ENCODE measurements at places on chromosomes 13 and 19.
A peak's percentile ranks its signal among the peaks of the same experiment; 100 is the strongest.

DNA sequence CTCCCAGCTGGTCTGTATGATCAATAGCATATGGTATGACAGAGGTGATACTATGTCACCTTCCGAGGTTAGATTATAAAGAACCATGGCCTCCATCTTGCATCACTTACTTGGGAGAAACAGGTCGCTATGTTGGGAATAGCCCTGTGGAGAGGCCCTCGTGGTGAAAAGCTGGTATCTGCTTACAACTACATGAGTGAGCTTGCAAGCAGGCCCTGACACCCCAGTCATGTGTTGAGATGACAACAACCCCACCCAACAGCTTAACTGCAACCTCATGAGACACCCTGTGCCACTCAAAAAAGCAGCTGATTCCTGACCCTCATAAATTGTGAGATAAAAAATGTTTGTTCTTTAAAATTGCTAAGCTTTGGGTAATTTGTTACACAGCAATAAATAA, 18.8 kb downstream of the MTRF1 start:
- DNase-seq: no peak

DNA sequence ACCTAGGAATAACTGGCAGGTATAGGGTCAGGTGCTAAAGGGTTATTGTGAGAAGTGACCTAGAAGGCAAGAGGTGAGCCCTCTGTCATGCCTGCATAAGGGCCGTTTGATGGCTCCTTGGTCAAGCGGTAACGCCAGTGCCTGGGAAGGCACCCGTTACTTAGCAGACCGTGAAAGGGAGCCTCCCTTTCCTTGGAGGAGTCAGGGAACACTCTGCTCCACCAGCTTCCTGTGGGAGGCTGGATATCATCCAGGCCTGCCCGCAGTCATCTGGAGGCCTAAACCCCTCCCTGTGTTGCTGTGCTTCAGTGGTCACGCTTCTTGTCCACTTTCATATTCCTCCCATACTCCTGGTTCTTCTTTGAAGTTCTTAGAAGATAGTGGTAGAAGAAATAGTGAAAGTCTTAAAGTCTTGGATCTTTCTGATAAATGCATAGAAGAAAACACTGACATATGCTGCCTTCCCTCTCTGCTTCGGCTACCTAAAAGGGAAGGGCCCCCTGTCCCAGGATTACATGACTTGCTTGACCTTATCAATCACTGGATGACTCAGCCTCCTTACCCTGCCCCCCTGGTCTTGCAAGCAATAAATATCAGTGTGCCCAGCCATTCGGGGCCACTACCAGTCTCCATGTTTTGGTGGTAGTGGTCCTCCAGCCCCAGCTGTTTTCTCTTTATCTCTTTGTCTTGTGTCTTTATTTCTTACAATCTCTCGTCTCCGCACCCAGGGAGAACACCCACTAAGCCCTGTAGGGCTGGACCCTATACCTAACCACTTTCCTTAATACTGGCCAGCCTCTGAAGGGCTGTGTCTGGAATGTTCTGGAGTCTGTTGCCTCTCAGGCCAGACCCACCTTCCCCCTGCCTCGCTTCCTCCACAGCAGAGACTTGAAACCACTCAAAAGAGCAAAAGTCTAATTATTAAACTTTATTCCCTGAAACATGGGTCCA, 16.1 kb upstream of the ABCC4 start:
- DNase-seq: no peak

GRCh38 chr19:18499055-18499775, 22.7 kb downstream of the ELL start:
- no peak for DNase-seq

GRCh38 chr19:33397536-33398360, 24.2 kb downstream of the CEBPG start:
- no peak for DNase-seq

- DNase-seq: no peak
These were observed 23.2 kb downstream of the CABP5 start for GRCh38 chr19:48020686-48021085.

DNA sequence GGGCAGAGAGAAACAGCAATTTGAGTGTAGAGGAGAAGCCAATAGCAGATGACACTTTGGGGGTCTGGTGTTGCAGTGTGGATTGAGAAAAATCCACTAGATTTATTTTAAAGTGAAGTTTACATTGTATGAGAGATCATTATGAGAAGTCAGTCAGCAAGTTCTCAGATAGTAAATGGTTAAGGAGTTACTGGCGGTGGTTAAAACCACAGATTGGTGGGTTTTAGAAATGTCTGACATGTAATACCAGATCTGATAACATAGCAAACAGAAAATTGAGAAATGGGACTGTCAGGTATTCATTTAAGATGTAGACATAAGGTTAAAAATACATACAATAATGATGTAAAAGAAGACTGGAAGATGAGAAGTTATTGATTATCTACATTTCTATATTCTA, 7.2 kb downstream of the ABHD13 start:
- DNase-seq: no peak

DNA sequence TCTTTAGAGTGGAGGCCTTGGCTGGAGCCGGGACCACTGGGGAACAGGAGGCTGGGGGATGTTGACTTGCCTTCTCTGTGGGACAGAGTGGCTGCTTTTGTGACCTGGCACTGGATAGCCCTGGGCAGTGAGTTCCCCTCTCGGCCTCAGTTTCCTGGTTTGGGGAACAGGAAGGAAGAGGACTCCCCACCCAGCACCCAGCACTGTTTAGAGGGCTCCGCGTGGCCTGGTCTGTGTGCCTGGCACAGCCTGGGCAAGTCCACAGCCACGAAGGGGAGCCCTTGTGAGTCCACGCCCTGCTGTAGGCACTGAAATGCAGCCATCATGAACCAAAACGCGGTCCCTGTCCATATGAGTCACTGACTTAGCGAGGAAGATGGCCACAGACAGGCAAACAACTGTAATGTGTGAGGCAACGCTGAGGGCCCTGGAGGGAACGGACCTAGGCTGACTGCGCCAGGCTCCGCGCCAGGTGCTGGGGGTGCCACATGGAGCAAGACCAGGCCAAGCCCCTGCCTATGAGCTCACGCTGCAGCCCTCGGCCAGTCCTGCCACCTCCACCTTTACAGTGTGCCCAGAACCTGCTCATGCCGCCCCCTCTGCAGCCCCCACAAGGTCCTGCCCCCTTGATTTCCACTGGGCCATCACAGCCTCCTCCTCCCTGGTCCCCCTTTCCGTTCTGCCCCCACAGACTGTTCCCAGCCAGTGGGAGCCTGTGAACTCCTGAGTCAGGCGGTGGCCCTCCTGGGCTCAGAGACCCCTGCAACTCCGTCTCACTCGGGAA, 35.5 kb downstream of the PAK4 start:
- DNase-seq: no peak

GRCh38 chr13:51704399-51705313, 99.3 kb downstream of the DHRS12 start:
- DNase-seq: peak; percentile 42

DNA sequence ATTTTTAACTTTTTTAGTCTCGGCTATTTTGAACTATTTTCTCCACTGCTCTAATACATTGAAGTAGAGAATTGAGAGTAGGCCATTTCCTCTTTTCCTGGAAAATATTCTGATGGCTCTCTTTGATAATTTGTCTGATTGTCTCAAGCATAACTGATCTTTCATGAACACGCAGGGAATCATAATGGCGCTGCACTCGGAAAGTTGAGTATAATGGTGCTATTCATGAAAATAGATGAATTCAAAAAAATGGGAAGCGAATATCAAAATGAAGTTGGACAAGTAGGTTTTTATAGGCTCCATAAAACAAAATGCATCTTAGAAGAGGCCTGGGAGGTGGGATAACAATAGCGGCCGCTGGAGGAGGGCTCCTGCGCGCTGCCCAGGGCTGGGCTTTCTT, 29.0 kb downstream of the COL4A2 start:
- DNase-seq: no peak

- DNase-seq: no peak
These were observed 120.6 kb downstream of the COL4A1 start for GRCh38 chr13:110186231-110186855.

DNA sequence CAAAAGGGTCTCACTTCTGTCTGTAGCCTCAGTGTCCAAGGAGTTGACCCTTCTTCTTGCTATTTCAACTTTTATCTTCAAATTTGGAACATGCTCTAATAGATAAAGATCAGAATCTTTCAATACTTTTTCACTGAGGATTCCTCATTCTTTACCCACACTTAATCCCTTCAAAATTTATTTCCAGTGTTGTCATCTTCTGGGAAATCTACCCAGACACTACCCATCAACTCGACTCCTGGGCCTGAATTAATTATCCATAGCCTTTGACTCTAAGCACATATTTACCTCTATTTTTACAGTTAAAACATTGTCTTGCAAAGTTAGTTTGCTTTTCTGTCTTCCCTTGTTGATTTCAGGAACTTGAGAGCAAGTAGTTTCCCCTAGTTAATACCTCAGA, 1022.5 kb downstream of the PCDH9 start:
- DNase-seq: no peak

DNA sequence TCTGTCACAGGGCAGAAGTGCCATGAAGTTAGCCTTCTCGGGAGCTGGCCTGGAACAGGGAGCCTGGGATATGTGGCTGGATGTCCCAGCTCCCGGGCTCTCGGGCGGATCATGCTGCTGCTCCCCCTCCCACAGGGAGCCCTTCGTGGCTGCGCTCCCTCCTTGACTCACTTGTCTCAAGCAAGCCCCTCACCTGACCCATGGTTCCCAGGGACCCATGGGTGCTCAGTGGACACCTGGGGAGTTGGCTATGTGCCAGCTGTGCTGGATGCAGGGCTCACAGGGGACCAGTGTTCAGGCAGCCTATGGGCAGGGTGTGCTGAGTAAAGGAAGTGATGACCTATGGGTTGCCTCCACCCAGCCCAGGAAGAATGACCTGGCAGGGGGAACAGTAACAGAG, 213.1 kb upstream of the SGCG start:
- no peak for DNase-seq

DNA sequence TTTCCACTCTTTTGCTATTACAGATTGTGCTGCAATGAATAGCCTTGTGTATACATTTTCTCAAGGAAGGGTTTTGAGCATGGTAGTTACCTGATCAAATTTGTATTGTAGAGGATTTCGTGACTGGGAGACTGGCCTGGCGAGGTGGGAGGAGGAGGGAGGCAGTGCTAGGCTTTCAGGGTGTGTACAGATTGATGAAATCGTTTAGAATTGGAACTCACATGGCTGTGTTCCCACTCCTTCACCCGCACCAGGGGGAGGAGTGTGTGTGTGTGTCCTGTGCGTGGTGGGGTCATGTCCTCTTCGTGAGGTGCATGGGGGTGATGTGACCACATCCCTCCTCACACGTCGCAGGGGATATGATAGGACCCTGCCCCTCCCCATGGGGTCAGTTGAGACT, 8.3 kb downstream of the PGLYRP1 start:
- DNase-seq: no peak

DNA sequence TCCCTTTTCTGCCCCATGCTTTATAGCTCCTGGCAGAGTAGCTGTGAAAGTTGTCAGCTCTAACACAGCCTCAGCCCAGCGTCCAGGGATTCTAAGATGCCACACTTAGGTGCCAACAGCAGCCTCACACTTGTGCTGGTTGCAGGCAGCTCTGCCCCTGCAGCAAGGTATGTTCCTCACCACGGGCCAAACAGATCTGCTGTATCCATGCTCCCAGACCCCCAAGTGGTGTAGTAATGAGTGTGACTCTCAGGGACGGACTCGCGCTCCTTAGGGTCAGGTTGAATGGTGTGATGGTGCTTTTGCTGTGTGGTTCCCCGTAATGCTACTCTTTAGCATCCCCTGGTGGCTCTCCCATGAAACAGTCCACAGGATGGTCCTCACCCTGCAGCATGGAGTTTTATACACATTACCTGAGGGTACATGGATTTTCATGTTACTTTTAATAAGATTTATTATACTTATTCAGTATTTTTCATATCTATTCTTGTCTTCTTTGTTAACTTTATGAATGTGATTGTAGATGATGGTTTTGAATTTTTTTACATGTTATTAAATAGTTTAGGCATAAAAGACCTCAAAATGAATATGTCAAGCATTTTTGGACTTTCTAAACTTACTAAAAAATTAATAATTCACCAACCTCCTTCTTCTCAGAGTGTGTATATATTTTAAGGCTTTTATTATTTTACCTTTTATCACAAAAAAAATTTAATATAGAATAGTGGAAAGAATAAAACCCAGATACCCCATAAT, 232.5 kb downstream of the SLC7A1 start:
- peak; percentile 81 for DNase-seq

- no peak for DNase-seq
These were observed 1971.4 kb downstream of the OLFM4 start for GRCh38 chr13:55000043-55000442.

GRCh38 chr13:50970956-50971355, 61.4 kb downstream of the RNASEH2B start:
- DNase-seq: no peak

DNA sequence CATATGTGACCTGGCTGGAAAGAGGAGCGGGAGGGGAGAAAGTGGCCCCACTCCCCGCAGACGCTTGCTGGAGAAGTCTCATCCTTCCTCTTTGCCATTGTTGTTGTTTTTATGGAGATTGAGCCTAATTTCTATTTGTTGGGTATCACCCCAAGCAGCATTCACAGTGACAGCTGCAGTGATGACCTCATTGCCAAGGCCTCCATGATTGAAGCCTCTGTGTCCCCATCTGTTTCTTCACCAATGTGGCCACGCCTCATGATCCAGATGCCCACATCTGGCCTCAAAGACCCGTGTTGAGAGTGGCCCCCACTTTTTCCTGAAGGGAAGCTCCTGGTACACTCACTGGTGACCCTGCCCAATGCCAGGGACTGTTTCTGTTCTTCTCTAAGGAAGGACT, 154.2 kb downstream of the SLC7A1 start:
- no peak for DNase-seq

GRCh38 chr19:43638214-43638994, 1.2 kb downstream of the CADM4 start:
- no peak for DNase-seq

DNA sequence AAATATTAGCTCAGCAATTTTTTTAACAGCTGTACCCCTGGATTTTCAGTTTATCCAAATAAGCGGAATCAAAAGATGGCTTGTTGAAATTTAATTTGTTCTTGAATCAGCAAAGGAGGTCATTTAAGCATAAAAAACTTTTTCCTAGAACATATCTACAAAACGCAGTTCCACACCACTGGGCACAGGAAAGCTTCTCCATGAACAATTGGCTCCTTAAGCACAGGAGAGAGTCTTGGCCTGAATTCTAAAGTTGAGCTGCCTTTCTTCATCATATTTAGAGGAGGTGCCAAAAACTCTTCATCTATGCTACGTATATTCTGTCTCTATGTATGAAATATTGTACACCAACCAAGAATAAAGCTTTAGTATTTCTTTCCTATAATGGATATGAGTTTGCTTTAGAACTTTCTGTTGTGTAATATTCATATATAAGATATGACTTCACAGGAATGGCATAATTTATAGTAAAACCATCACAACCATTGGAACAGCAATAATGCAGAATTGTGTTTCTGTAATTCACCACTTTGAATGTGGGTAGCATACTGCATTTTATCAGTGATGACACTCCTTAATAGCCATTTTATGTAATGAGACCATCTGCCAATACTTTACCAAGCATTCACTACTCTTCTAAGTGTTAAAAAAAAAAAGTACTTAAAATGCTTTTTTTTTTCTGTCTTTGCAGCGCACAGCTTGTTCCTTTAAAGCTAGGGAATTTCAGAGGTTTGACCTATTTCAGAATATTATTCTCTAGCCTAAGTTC, 263.7 kb downstream of the SLITRK6 start:
- DNase-seq: no peak

Measured in GM20000 (cell line).